ENCODE measurements at places on chromosomes 2 and 18. TPM values are rescaled to one million over a fixed set of nuclear protein-coding genes. Genes with fewer than 3 reads are reported as not detected.

Gene CNRIP1
- not detected for total RNA-seq

Gene IL1F10
- total RNA-seq, result not detected

GRCh38 chr2:67237288-67237687, 159.8 kb upstream of the ETAA1 start:
- DNase-seq, result no peak

GRCh38 chr2:24080701-24081100, 3.9 kb downstream of the TP53I3 start:
- no peak for DNase-seq

- no peak for DNase-seq
These were observed 33.2 kb upstream of the SLC40A1 start for GRCh38 chr2:189613650-189614420.

- DNase-seq, result no peak
These were observed 89.1 kb downstream of the NDUFA10 start for GRCh38 chr2:239935789-239936758.

GRCh38 chr18:62152844-62153243, 34.0 kb downstream of the PIGN start:
- no peak for DNase-seq

GRCh38 chr2:122182616-122183355, 427.3 kb downstream of the TSN start:
- DNase-seq, result no peak

DNA sequence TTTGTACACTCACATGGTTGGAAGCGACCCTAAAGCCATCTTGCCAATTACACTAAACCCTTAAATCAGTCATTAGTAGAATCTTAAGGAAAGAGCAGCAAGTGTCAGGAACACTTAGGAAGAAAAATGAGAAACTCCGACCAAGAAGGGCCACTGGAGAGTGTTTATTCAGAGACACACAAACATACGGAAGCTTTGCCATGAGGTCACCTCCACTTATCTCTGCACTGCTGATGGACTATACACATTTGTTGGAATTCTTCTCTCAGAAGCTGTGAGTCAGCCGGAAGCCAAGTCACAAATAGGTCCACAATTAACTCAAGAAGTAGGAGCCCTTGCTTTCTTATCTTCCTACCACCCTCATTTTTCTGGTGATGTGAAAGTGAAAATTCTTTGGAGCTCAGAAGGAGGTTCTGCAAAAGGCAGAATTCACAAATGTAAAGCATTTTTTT, 21.6 kb downstream of the BMP10 start:
- DNase-seq, result no peak

GRCh38 chr18:6413579-6414117, 1.1 kb downstream of the L3MBTL4 start:
- DNase-seq, result no peak
